ENCODE measurements at places on chromosomes 6 and 20. TPM values are rescaled to one million over a fixed set of nuclear protein-coding genes. Genes with fewer than 3 reads are reported as not detected.

DNA sequence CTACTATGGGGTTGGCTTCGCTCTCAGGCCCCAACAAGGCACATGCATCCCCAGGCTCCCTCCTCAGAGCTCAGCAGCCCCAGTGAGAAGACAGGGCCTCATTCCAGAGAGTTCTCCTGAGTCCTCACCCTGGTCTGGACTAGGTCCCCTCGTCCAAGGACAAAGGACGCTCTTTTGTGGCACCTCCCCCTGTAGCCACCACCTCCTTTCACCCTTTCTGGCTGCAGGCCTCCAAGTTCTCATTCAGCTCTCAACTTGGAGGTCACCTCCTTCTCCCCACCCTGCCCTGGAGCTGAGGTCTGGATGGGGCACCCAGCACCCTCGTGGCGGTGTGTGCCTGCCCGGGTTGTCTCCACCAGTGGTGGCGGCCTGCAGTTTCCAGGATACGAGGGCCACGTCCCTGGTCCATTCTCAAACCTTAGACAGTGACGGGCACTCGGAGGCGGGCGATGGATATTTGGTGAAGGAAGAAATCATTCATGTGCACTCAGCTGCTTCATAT lies 2.5 kb downstream of the UNC93A start:
- DNase-seq: no peak

Gene TBC1D20
- total RNA-seq: 18.2 TPM

DNA sequence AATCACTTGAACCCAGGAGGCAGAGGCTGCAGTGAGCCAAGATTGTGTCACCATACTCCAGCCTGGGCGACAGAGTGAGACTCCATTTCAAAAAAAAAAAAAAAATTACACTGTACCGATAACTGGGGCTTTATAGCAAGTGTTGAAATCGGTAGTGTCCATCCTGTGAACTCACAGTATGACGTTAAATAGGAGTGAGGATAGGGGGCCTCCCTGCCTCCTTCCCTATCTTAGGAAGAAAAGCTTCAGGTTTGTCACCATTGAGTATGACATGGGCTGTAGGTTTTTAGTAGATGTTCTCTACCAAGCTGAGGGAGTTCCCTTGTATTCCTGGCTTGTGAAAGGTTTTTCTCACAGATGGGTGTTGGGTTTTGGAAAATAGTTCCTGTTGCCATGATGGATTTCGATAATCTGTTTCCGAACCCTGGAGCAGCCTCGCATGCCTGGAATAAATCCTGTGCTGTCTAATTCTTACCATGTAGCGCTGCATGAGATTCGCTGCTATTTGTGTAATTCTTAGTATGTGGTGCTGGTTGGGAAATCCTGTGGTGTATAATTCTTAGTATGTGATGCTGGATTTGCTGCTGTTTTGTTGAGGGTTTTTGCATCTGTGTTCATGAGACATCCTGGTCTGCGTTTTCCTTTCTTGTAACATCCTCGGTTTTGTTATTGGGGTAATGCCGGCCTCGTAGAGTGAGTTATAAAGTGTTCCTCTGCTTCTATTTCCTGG lies 23.6 kb downstream of the NTSR1 start:
- no peak for DNase-seq

DNA sequence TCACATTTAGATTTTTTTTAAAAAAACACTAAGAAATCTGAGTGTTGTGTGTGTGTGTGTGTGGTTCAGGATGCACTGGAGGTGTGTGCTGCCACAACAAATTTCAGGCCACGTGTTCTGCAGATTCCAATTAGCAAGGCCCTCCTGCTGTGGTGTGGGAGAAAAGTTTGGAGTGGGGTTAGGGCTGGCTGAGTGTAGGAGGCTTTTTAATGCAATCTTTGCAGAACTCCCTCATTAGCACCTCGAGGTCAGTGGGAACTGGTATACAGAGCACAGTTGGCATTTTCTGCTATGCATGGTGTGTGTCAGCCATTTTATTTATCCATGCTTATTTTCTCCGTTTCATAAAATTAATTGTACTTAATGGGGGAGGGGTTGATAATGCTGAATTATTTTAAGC lies 187.6 kb downstream of the SOX4 start:
- no peak for DNase-seq

DNA sequence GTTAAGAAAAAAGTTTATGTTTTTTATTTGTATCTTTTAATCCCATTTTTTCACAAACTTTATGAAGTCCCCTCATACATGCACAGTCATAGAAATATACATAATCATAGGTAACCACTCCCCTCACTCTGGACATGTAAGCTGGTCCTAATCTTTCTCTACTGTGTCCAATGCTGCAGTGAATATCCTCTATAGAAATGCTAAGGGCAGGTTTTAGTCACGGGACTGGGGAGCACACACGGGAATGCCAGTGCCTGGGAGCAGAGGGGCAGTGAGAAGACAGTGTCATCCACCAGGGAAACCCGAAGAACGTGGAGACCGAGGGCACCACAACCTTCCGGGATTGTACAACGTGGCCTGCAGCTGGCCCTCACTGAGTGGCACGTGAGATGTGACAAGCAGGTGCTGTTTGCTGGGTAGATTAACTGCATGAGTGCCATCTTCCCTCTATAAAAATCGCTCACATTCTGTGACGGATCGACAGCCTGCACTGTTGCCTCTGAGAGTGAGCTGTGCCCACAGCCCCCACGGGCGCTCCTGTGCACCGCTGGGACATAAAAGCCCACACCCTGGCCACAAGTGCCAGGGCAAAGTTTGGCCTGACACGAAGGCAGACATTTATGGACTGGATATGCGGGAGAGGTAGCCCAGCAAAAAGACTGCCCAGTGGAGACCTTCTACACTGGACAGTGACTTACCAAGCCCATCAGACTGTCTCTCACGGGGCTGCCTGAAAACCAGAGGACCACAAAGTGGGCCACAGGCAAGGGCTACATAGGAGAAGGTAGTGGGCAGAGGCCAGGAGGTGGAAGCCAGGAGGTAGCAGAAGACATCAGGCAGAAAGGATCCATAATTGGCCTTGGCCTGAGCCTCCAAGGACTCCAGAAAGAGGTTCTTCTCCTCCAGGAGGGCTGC lies 63.2 kb downstream of the FGD2 start:
- DNase-seq: no peak

Gene PYGB
- total RNA-seq: 145 TPM

- no peak for DNase-seq
Observed at GRCh38 chr6:151847064-151847463, 39.6 kb downstream of the ESR1 start.

Gene ACTL10
- total RNA-seq: 2.2 TPM

Gene CCN6
- 1.4 TPM for total RNA-seq

GRCh38 chr6:83824831-83825230 lies 28.3 kb upstream of the RIPPLY2 start:
- no peak for DNase-seq

Gene VSX1
- total RNA-seq: not detected

GRCh38 chr20:33653218-33653899 lies 8.8 kb upstream of the C20orf144 start:
- no peak for DNase-seq

Gene ZSWIM1
- total RNA-seq: 14.2 TPM

- no peak for DNase-seq
Observed at GRCh38 chr20:47455133-47456040, 46.3 kb upstream of the NCOA3 start.

Gene SNAI1
- total RNA-seq: 2.0 TPM

- DNase-seq: peak; percentile 38
Observed at GRCh38 chr6:89527634-89528033, 94.7 kb downstream of the ANKRD6 start.
